PC-9 (cell line): ENCODE measurements at places on chromosomes 5 and 9. TPM values are rescaled to one million over a fixed set of nuclear protein-coding genes. Genes with fewer than 3 reads are reported as not detected.
A peak's percentile ranks its signal among the peaks of the same experiment; 100 is the strongest.

Gene CCL27
- 0.44 and 0.98 TPM in 2 replicates for total RNA-seq

Gene KCNV2
- not detected in 2 replicates for total RNA-seq

Gene PPP2CA
- total RNA-seq, result 146 and 149 TPM in 2 replicates

Gene PCDHA9
- not detected in 2 replicates for total RNA-seq

Gene NSMF
- total RNA-seq, result 73.4 and 90.4 TPM in 2 replicates

DNA sequence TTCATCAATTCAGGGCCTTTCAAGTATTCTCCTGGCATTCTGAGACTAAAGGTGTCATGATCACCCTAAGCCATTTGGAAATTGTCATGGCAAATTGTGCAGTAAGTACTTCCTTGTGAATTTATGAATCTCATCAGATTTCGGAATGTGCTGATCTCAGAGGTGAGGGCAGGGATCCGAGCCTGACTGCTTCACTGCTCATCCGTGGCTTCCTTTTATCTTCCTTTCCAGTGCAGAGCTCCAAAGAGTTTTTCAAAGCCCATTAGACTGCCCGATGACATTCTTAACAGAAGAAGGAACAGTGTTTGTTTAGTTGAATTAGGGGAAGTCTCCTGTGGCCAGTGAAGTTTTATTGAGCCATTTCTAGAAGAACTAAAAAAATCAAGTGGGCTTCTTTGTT, 182.8 kb upstream of the GDNF start:
- no peaks in the 10 kb centered on the region for H3K4me1 ChIP-seq
- H3K4me3 ChIP-seq, result no peak overlapping the region
- H3K36me3 ChIP-seq, result no peaks in the 10 kb centered on the region
- no peak overlapping the region for H3K27ac ChIP-seq
- no peak for DNase-seq
- peaks cover 54% of the 10 kb centered on the region for H3K27me3 ChIP-seq

- DNase-seq, result peak; percentile 43
- no peaks in the 10 kb centered on the region for H3K4me1 ChIP-seq
- H3K4me3 ChIP-seq, result no peak overlapping the region
- no peaks in the 10 kb centered on the region for H3K36me3 ChIP-seq
- no peaks in the 10 kb centered on the region for H3K27me3 ChIP-seq
These were observed 45.7 kb downstream of the SLC46A2 start for GRCh38 chr9:112844771-112845542.

GRCh38 chr9:105309531-105309931, 65.1 kb downstream of the SLC44A1 start:
- H3K36me3 ChIP-seq, result no peaks in the 10 kb centered on the region; the same call in none of the 2 replicates
- no peaks in the 10 kb centered on the region for H3K4me1 ChIP-seq
- H3K27me3 ChIP-seq, result no peaks in the 10 kb centered on the region
- H3K4me3 ChIP-seq, result no peak overlapping the region
- H3K27ac ChIP-seq, result no peak overlapping the region

DNA sequence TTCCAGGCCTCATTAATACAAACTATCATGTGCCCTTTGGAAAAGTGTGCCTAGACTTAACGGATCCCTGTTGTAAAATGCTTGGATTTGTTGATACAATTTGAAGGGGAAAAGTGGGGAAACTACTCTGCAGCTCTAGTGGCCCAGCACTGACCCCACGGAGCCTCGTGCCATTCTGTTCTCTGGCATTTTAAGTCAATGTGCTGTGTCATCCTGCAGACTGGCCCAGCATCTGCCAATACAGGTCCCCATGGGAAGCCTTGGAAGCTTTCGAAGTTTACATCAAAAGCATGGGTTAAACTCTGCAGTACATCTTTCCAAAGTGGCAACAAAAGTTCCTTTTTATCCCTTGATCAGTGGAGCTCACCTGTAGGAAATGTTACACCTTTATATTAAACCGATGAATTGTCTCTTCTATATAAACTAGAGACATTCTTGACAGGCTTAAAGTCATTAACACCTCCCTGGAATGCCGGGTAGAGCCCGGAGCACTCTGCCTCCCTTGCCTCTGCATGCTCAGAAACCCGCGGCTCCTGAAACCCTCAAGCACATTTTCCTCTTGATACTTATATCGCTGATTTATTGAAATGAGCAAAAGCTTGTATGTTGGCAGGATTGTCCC, 596.0 kb upstream of the ADAMTS16 start:
- H3K27ac ChIP-seq, result no peak overlapping the region
- H3K27me3 ChIP-seq, result peaks cover 58% of the 10 kb centered on the region
- H3K4me1 ChIP-seq, result no peaks in the 10 kb centered on the region
- no peaks in the 10 kb centered on the region for H3K36me3 ChIP-seq
- DNase-seq, result no peak
- H3K4me3 ChIP-seq, result no peak overlapping the region

DNA sequence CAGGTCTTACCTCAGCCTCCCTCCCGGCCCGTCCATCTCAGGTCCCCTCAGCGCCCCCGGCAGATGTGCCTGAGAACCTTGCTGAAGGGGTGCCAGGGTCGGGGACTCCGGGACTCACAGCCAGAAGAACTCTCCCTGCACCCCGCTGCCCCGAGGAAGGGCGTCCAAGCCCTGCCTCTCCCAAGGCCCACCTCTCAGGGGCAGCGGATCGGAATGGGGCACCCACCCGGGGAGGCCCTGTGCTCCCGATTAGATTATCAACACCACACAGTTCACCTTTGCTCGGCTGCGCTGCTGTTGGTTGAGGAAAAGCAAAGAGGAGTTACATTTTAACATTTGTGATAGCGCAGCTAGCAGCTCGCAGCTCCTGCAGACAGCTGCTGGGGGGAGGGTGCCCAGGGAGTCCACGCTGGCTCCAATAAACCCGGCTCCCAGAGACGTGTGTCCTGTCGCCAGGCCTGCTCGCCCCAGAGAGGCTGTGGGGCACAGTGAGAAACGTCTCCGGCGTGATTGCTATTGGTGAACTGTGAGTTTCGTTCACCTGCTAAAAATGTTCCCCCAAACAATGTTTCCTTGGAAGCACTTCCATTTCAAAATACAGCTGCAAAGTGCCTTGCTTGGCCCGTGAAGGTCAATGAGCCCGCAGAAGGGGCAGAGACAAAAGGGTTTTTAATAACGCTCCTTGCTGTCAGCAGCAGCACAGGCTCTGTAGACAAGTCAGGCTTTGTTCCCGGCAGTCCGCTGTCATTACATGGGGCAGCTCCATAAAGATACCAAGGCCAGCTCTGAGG, 18.6 kb upstream of the SLC6A19 start:
- DNase-seq, result no peak
- no peaks in the 10 kb centered on the region for H3K4me1 ChIP-seq
- H3K27ac ChIP-seq, result no peak overlapping the region

- peaks cover 100% of the 10 kb centered on the region for H3K27me3 ChIP-seq
- no peaks in the 10 kb centered on the region for H3K36me3 ChIP-seq
- no peaks in the 10 kb centered on the region for H3K4me1 ChIP-seq
These were observed 67.8 kb downstream of the IRX2 start for GRCh38 chr5:2683720-2684119.

- H3K36me3 ChIP-seq, result no peaks in the 10 kb centered on the region
- no peak overlapping the region for H3K4me3 ChIP-seq
- no peak overlapping the region for H3K27ac ChIP-seq
- H3K27me3 ChIP-seq, result no peaks in the 10 kb centered on the region
- peaks cover 21% of the 10 kb centered on the region for H3K4me1 ChIP-seq
These were observed 43.2 kb downstream of the RFK start for GRCh38 chr9:76351006-76351405.

- no peak overlapping the region for H3K4me3 ChIP-seq
- no peak for DNase-seq
- H3K27ac ChIP-seq, result no peak overlapping the region
- no peaks in the 10 kb centered on the region for H3K36me3 ChIP-seq
- peaks cover 12% of the 10 kb centered on the region for H3K4me1 ChIP-seq
- H3K27me3 ChIP-seq, result no peaks in the 10 kb centered on the region
These were observed 14.0 kb downstream of the AQP7 start for GRCh38 chr9:33388110-33388994.

GRCh38 chr5:178630475-178630930, 3.7 kb upstream of the CLK4 start:
- peak overlapping the region; percentile 54 for H3K27ac ChIP-seq
- no peaks in the 10 kb centered on the region for H3K27me3 ChIP-seq
- no peaks in the 10 kb centered on the region for H3K36me3 ChIP-seq

GRCh38 chr9:18698992-18699391, 225.0 kb downstream of the ADAMTSL1 start:
- DNase-seq, result no peak
- H3K36me3 ChIP-seq, result no peaks in the 10 kb centered on the region
- H3K27ac ChIP-seq, result no peak overlapping the region
- H3K27me3 ChIP-seq, result no peaks in the 10 kb centered on the region
- no peaks in the 10 kb centered on the region for H3K4me1 ChIP-seq

DNA sequence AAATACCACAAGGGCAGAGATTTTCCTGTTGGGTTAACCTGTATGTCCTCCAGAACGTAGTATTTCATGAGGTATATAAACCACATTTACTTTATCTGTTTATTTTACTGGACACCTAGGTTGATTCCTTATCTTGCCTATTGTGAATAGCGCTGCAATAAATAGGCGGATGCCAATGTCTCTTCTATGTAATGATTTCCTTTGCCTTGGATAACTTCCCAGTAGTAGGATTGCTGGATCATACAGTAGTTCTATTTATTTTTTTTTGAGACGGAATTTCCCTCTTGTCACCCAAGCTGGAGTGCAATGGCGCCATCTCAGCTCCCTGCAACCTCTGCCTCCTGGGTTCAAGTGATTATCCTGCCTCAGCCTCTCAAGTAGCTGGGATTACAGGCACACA, 15.6 kb upstream of the TUT7 start:
- peaks cover 7% of the 10 kb centered on the region; the same call in 1 of the 2 replicates for H3K4me1 ChIP-seq
- H3K4me3 ChIP-seq, result no peak overlapping the region

DNA sequence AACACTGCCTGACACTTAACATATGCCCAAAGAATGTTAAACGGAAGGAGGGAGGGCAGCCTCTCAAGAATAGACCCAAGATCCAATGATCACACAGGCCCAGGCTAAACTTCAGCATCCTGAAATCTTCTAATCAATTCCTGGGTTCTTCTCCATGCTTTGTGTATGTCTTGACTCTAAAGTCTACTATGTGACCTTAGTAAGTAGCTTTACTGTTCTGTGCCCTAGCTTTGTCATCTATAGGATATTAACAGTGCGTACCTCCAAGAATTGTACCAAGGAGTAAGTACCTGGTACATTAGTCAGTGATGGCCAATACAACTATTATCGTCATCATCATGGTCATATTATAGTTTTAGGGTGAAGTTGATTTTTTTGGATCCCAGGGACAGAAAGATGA, 96.6 kb downstream of the SGCD start:
- no peak overlapping the region for H3K27ac ChIP-seq
- no peak overlapping the region for H3K4me3 ChIP-seq
- no peaks in the 10 kb centered on the region for H3K27me3 ChIP-seq
- DNase-seq, result no peak

GRCh38 chr9:69073103-69073502, 37.6 kb downstream of the FXN start:
- DNase-seq, result no peak
- no peak overlapping the region for H3K4me3 ChIP-seq
- no peak overlapping the region for H3K27ac ChIP-seq
- no peaks in the 10 kb centered on the region for H3K36me3 ChIP-seq
- H3K4me1 ChIP-seq, result no peaks in the 10 kb centered on the region

GRCh38 chr5:65034029-65034812, 265.5 kb downstream of the CWC27 start:
- H3K27ac ChIP-seq, result no peak overlapping the region; the same call in 1 of the 2 replicates
- no peaks in the 10 kb centered on the region for H3K36me3 ChIP-seq
- DNase-seq, result no peak
- H3K27me3 ChIP-seq, result no peaks in the 10 kb centered on the region
- peaks cover 12% of the 10 kb centered on the region; the same call in 1 of the 2 replicates for H3K4me1 ChIP-seq
- no peak overlapping the region for H3K4me3 ChIP-seq

DNA sequence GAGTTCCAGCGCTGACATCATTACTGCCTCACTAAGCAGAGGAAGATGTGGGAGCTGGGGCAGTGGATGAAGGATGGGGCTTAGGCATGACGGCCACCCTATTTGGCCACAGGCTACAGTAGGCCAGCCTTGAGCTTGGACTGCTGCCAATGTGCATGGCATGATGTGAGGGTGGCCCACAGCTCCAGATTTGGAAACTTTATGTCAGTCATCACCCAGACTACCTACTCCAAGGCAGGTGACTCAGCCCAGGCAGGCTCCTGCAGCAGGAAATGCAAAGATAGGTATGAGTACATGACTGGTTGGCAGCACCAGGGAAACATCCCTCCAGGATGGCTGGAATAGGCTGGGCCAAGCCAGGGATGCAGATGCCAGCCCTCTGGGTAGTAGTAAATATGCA, 303.6 kb downstream of the SPOCK1 start:
- H3K4me1 ChIP-seq, result 0 out of 2 replicates have a peak, but pooled peaks cover 7% of the 10 kb centered on the region
- DNase-seq, result no peak
- H3K27me3 ChIP-seq, result no peaks in the 10 kb centered on the region
- H3K4me3 ChIP-seq, result no peak overlapping the region
- no peak overlapping the region for H3K27ac ChIP-seq

DNA sequence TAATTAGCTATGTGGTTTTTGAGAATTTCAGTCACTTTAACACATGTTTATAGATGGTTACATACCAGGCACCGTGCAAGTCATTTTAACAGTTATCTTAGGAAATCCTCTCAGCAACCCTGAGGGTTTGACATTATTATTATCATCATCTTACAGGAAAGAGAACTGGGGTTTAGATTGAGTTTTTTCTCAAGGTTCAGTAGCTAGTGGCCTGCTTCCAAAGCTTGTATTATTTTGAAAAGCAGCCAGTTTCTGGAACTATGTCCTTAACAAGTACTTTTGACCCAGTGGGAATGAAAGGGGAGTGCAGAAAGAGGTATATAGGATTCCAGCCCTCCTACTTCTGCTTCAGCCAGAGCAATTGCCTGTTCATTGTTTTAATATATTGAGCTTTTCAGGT, 157.5 kb downstream of the COMMD10 start:
- H3K4me3 ChIP-seq, result no peak overlapping the region
- no peaks in the 10 kb centered on the region for H3K36me3 ChIP-seq
- no peak overlapping the region for H3K27ac ChIP-seq

- no peaks in the 10 kb centered on the region for H3K36me3 ChIP-seq
- H3K27me3 ChIP-seq, result no peaks in the 10 kb centered on the region
- H3K4me3 ChIP-seq, result no peak overlapping the region
- no peak overlapping the region for H3K27ac ChIP-seq
- H3K4me1 ChIP-seq, result 0 out of 2 replicates have a peak, but pooled peaks cover 1% of the 10 kb centered on the region
These were observed 10.2 kb upstream of the ERGIC1 start for GRCh38 chr5:172823840-172824362.

- no peaks in the 10 kb centered on the region for H3K36me3 ChIP-seq
- H3K27me3 ChIP-seq, result no peaks in the 10 kb centered on the region
- no peak overlapping the region for H3K4me3 ChIP-seq
These were observed 104.8 kb downstream of the GNA14 start for GRCh38 chr9:77543131-77543822.

- no peaks in the 10 kb centered on the region for H3K4me1 ChIP-seq
- peaks cover 17% of the 10 kb centered on the region; the same call in 1 of the 2 replicates for H3K36me3 ChIP-seq
- H3K27me3 ChIP-seq, result no peaks in the 10 kb centered on the region
- DNase-seq, result no peak
- no peak overlapping the region for H3K4me3 ChIP-seq
- no peak overlapping the region for H3K27ac ChIP-seq
These were observed 37.8 kb downstream of the WDR36 start for GRCh38 chr5:111129938-111130337.
